Mesenteric fat pad (tissue), 1 donor: ENCODE measurements at places on chromosomes 11 and 22. TPM values are rescaled to one million over a fixed set of nuclear protein-coding genes. Genes with fewer than 3 reads are reported as not detected.

GRCh38 chr22:48415520-48415919, 1412.2 kb downstream of the BRD1 start:
- DNase-seq = peak; percentile 64

DNA sequence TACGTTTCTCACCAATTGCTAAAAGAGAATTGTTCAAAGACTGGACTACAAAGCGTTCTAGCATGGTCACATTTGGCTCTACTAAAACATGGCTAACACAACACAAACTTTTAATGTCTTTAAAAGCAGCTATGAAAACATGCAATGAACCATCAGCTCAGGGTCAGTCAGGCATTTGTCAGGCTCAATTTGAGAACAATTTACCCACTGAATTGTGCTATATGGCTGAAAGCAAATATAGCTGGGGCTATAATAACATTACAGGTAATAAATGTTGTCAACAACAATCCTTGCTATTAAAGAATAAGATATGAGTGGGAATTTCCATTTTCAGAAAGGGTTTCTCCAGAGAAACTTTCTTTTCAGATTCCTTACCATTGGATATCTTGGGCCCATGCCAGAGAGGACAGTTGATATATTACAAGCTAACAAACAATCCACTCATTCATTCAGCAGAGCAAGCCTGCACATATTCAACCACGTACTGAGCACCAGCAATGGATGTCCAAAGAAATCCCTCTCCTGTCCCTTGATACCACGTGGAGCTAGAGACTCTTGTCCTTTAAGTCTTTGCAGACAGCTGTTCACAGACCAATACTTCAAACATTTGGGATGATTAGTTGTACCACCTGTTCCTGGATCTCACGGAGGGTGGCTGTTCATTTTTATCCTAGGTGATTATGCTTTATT, 82.5 kb upstream of the DDI1 start:
- DNase-seq = no peak

DNA sequence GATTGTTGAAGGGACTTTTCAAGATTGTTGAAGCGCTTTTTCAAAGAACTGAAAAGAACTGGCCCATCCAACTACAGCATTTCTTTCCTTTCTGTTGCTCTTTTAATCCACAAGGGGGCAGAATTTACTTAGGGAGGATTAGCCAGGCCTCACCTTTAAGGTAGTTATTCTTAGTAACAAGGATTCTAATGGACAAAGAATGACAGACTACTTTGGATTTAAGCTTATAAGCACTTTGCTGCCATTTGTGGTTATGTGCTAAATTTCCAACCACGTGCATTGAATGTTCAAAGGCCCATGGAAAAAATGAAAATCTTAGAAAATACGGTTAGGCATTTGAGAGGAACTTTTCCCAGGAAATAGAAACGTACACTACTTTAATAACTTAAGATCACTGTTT, 49.5 kb upstream of the HSPA8 start:
- DNase-seq = no peak

DNA sequence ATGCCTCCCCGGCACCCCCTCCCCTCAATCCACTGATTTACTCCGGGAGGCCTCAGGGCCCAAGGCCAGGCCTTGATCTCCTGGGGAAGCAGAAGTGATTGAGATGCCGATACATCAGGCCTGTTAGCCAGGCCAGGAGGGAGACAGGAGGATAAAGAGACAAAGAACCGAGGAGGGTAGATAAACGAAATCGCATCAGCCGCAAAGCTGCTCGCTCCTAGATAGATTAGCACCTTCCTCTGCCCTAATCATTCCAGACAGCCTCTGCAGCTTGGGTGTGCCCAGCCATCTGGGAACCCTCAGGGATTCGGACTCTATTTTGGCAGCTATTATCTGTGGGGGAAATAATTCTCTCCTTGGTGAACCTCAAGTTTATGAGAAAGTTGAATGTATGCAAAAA, 121.2 kb downstream of the ABTB2 start:
- no peak for DNase-seq

DNA sequence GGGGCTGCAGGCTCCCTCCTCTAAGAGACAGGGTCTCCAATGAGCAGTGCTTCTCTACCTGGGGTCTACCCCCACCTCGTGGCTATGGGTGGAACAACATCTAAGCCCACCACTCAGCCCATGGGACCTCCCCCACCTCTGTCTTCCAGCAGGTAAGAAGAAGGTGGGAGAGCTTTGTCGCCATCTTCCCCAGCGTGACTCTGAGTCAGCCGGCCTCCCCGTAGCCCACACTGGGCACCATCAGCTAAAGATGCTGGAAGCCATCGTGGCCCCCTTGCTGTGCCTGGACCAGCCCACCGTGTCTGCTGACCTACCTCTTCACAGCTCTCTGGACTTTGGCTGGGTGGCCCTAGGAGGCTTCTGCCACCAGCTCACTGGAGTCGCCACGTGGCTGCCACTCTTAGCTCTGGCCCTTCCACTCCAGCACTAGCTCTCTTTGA, 944 bp downstream of the C11orf86 start:
- no peak for DNase-seq

- no peak for DNase-seq
Measured at GRCh38 chr11:57484141-57484710, 23.9 kb downstream of the RTN4RL2 start.

GRCh38 chr11:103055221-103055890, 36.6 kb downstream of the DCUN1D5 start:
- DNase-seq = no peak

GRCh38 chr22:32389685-32390084, 22.4 kb downstream of the RTCB start:
- no peak for DNase-seq

GRCh38 chr11:132062031-132062430, 691.6 kb downstream of the NTM start:
- DNase-seq = no peak

- peak; percentile 51 for DNase-seq
Measured at GRCh38 chr22:24086310-24086709, 75.2 kb downstream of the CABIN1 start.

DNA sequence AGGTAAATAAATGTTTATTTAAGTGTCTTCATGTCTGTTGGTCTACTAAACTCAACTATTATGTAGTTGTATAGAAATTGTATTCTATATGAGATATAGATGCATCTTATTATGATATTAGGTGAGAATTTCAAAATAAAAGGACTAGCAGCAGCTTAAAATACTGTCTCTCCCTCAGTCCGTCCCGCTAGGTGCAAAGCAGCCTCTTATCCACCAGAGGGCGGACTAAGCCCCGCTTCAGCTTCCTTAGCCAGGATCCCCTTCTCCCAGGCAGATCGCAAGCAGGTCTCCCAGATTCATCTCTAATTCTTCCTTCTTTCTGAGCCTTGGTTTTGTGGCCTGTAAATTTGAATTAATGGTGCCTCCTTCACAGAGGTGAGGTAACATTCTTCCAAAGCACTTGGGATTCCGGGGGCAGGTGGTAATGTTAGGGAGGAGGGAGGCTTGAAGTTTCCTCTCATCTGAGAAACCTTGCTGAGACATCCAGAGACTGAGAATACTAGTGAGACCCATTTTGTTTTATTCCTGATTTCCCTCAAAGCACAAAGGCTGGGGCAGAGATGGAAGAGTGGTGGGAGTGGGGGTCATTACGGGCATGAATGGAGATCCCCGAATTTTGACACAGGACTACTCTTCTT, 13.5 kb upstream of the INSC start:
- DNase-seq = no peak

GRCh38 chr11:10480760-10481159, 25.7 kb downstream of the AMPD3 start:
- DNase-seq = no peak

DNA sequence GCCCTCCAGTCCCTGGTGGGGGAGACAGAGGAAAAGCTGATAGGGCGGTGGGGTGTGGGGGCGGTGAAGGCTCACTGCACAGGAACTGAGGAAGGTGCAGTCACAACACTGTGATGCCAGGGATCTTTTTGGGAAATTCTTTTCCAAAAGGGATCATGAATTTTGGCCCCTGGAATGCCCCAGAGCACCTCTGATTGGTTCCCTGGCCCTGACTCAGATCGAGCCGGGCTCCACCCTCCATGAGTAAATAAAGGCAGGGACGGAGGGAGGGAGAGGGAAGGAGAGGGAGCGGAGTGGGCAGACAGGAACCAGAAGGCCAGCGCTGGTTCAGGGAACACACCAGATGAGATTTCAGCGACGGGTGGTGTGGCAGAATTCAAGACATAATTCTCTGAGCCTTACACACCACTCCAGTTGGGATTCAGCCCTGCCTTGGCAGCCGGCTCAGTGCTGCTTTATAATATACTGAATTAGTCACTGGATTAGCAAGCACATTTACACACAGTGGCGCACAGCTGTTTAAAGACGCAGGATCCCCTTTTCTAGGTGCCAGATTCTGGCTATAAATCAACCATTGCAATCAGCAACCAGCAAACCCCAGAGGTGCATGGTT, 80.3 kb downstream of the ETS1 start:
- no peak for DNase-seq

- DNase-seq = no peak
Measured at GRCh38 chr11:35034401-35034800, 104.6 kb upstream of the CD44 start.

DNA sequence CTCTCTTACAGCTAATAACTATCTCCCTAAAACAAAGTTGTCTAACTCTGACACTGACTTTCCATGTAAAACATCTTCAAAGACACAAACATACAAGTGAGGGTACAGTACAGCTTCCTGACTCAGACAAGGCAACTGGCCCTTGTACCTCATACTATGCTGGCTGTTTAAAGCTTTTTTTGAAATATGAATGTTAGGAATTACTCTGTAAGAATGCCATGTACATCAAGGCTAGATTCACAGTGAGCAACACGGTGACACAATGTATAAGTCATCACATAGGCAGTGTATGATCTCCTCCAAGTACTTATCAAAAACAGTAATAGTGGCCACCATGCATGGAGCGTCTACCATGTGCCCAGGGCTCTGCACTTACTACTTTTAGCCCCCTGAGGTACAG, 28.6 kb downstream of the ALG8 start:
- no peak for DNase-seq

- DNase-seq = no peak
Measured at GRCh38 chr22:50091092-50091768, 1.4 kb downstream of the MOV10L1 start.

DNA sequence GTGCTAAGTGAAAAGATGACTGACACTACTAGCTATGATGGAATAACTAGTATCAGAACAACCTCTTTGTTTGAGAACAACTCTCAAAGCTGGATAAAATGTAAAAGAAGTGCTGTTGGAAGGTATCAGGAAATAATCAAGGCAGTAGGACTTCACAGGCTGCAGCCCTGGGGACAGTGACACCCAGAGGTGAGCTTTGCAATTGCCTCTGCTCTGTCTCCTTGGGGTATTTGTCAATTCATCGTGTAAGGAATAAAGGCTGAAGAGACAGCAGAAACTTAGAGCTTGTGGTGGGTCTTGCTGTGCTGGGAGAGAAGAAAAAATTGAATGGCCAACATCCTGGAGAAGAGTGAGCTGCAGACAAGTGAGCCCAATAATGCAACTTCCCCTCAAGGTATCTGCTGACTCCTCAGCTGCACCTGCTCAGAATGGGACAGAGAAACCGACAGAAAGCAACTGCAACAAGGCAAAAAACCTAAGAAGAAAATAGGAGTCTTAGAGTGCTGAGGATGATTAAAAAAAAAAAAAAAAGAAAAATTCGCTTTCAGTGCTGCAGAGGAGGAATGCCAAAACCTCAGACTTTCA, 141.1 kb downstream of the RCN1 start:
- DNase-seq = no peak

GRCh38 chr11:47021965-47022364, 85.4 kb downstream of the CSTPP1 start:
- DNase-seq = no peak

DNA sequence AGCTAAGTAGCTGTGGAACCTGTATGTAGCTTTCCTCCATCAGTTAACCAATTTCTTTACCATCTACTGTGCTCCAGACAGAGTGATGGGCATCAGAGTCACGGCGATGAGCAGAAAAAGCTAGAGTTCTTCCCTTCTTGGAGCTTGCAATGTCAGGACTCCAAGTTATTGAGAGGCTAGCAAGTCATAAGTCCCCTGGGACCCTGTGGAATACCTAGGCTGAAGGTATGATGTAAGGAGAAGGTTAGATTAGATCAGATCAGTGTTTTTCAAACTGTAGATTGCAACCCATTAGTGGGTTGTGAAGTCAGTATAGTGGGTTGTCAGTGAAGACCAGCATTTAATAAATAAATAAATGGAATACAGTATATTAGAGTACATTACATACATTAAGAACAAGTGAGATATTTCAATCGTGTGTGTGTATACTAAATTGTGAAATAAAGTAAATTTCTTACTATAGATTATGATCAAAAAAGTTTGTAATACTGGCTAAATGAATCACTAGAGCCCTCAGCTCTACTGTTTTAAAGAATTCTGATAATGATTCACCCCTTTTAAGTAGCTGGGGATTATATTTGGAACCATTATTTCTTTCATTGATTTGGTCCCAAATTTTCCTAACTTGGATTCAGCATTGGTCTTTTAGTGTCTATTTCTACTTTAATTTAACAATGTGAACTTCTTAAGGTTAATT, 52.3 kb downstream of the RASSF10 start:
- DNase-seq = no peak

DNA sequence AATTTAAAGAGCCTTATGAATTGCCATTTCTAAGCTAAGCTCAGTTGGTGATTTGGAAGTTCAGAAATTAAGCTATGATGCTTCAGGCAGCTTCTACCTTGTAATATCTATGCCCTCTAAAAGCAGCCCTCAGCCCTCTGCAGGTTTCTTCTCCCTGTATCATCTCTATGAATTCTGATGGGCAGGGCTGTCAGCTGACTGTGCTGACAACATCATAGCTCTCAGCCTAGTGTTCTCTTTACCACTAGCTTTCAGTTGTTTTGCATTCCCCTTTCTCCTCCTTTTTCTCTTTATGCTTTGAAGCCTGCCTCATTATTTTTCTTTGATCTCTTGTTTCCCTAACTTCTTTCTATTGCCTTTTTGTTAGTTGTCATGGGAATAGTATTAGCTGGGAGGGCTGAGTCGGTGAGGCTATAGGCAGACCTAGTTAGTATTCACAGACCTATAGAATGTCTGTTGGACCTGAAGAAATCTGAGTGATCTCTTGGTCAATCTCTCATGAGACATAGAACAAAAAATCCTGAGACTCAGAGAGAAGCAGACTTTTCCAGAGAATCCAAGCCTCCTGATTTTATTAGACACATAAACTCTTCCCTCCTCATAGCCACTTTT, 535.4 kb downstream of the RAB38 start:
- DNase-seq = no peak

DNA sequence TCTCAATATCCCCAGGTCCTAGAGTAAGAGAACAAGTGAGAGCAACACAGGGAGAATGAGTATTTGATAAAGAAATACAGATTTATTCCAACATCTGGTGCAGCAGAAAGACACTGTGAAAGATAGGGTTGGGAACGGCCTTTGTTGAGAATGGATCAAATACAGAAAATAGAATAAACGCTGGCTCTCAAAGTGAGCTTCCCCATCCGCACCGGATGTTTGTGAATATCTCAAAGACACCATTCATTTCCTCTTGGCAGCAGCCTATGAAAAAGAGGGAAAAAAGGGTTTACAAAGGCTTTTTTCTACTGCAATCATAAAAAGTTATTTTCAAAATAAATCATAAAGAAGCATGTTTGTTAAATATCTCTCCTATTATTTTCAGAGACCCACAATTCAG, 279.3 kb downstream of the CASP12 start:
- DNase-seq = no peak

TCN2 gene
- 46.5 TPM for total RNA-seq

ASCL3 gene
- total RNA-seq = not detected

F2 gene
- not detected for total RNA-seq

MCHR1 gene
- not detected for total RNA-seq
